ENCODE measurements at places on chromosomes 12 and 14.

DNA sequence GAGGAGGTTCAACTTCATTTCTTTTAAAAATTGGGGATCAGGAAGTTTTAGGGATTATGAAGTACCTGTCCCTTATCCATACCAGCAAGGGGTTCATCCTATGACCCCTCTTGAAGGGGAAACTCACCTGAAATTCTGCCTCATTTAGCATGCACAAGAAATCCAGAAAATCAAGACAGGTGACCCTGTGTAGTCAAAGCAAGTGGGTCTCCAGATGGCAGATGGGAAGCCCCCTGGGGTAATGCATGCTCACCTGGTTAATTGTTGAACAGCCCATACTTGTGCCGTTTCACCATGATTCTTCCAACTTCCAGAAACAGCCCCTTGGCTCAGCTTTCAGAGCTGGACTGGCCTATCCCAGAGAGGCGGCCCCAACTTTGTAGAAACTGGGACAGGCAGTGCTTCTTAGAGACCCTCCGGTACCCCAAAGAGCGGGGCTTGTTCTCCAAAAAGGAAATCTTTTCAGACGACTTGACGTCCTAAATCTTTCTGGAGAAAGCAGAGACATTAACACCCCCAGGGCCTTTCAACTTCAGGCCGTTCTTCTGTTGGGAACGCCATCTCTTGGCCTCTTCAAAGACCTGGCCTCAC is 66.3 kb upstream of the ESRRB start:
- peak; percentile 21 for DNase-seq

- DNase-seq = peak; percentile 82
These were observed 124.1 kb downstream of the SSPN start for GRCh38 chr12:26319511-26319910.

DNA sequence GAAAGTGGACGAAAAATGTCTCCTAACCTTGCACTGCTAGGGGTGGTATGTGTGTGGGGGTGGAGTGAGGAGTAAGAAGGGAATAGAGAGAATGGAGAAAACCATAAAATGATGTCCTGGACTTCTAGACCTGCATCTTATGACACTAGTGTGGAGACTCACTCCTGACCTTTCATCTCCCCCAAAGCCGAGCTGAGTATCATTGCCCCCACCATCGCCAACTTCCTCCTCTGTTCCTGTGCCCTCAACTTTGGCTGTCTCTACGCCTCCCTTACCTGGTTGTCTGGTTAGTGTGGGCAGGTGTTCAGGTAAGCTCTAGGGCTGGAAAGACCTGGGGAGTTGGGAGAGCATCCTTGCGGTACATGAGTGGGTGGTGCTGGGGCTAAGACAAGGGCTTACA is 4.5 kb upstream of the KLHL33 start:
- DNase-seq = no peak

DNA sequence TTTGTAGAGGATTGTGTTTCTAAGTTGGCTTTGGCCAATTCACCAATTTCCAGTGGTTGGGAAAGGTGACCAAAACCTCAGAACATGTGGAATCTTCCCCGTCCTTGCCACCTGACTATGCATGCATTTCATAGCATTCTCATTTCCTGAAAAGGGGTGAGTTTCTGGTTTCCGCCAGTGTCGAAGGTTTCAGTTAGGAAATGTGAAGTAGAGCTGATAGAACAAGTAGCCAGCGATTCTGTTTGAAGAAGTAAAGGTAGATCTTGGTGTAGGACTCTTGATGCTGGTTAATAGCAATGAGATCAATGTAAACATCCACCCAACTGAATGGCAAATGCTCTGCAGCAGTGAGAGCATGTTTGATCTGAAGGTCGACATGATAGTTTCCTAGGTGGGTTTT is 15.9 kb downstream of the SMOC1 start:
- DNase-seq = no peak

DNA sequence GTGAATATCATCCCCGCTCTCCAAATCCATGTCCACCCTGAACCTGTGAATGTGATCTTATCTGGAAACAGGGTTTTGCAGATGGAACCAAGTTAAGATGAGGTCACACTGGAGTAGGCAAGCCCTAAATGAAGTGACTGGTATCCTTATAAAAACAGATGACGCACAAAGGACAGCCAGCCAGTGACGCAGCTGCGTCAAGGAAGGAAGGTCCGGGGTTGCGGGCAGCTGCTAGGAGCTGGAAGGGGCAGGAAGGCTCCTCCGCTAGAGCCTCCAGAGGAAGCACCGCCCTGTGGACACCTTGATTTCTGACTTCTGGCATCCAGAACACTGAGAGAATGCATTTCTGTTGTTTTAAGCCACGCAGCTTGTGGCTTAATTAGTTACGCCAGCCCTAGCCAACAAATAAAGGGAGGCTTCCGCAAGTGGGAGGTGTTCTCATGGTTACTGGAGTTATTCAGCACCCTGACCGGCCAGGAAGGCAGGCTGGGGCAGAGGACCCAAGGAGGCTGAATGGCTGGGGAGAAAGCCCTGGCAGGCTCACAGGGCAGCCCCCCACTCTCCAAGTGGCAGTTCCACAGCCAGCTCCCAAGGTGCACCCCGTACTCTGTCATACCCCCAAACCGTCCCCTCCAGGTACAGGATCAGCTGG is 127.6 kb upstream of the NCOR2 start:
- no peak for DNase-seq

DNA sequence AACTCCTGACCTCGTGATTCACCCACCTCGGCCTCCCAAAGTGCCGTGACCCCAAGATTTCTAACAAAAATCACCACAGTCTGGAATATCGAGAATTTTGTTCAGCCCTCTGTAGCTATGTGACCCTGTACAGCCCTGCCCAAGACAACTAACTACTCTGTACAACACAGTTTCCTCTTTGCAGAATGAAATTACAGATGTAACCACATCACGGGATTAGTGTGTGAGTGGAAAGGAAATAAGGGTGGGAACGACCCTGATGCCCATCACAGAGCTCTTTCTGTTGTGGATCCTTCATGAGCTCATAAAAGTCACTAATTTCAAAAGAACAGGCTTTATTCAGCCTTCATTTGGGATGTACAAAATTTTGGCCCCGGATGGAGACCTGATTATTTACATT is 50.5 kb upstream of the KRR1 start:
- no peak for DNase-seq

DNA sequence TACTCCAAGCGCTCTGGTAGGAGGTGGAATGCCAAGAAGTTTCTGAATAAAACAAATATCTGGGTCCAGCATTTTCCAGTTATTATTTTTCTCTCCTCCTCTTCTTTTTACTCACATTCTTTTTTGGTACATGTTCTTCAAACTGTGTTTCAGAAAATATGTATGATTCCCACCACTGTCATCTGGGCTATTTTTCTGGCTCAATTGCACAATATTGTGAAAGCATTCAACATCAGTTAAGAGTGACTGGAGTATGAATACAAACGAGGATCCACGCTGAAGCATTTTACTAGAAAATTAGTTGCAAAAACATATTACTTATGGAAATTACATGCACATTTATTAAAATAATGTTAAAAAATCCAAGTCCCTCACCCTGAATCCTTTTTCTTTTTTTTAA is 61.5 kb downstream of the KCNMB4 start:
- no peak for DNase-seq

- no peak for DNase-seq
These were observed 403.8 kb downstream of the DAD1 start for GRCh38 chr14:22185191-22185590.

DNA sequence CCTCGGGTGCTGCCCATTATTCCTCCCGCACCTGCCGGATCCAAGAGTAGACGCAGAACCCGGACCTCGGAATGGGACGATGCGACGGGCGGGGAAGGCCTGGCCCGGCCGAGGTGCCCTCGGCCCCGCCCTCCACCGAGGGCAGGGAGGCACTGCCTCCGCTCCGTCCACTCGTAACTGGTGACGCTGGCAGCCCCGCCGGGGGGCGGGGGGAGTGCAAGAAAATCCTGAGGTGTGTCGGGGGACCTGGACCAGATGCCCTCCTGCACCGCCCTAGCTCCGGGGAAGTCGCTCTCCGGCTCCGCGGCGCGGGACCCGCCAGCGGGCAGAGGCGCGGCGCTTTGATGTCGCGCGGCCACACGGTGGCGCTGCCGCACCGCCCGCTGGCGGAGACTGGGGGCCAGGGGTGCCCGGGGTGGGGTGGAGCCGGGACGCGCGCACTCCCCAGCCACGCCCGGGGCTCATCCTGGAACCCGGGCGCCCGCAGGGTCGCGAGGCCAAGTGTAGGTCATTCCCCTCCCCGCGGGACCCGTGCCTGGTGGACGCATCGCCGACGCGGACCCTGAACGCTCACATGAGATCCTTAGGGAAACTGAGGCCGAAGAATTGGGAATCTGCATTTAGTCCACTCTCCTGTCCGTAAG is 202.8 kb downstream of the TTC8 start:
- DNase-seq = peak; percentile 47

DNA sequence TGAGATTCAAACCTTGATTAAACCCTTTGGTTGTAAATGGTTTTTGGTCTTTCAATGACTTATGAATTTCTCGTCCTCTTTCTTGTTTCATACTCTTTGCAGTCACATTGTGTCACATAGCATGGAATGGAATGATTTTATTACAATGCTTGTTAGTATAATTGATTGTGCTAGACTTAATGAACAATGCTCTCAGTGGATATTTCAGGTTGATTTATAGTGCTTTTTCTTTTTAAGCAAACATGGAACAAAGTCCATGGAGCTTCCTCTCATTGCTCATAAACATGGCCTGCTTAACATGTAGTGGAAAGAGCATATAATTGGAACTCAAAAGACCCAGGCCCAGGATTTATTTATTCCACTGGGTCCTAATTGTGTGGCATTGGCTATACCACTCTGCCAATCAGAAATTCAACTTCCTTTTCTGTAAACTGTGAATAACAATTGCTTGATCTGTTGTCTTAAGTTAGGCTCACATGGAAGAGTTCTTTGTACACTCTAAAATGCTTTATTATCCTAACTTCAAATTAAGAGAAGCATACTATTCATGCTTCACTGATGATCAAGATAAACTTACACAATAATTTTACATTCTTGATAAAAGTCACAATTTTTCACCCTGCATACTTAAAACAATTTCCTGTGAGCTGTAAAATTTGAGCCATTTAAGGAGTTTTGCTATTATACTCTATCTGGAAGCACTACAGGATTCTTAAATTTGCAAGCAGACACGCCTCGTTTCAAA is 370.5 kb upstream of the PDE3A start:
- DNase-seq = no peak

DNA sequence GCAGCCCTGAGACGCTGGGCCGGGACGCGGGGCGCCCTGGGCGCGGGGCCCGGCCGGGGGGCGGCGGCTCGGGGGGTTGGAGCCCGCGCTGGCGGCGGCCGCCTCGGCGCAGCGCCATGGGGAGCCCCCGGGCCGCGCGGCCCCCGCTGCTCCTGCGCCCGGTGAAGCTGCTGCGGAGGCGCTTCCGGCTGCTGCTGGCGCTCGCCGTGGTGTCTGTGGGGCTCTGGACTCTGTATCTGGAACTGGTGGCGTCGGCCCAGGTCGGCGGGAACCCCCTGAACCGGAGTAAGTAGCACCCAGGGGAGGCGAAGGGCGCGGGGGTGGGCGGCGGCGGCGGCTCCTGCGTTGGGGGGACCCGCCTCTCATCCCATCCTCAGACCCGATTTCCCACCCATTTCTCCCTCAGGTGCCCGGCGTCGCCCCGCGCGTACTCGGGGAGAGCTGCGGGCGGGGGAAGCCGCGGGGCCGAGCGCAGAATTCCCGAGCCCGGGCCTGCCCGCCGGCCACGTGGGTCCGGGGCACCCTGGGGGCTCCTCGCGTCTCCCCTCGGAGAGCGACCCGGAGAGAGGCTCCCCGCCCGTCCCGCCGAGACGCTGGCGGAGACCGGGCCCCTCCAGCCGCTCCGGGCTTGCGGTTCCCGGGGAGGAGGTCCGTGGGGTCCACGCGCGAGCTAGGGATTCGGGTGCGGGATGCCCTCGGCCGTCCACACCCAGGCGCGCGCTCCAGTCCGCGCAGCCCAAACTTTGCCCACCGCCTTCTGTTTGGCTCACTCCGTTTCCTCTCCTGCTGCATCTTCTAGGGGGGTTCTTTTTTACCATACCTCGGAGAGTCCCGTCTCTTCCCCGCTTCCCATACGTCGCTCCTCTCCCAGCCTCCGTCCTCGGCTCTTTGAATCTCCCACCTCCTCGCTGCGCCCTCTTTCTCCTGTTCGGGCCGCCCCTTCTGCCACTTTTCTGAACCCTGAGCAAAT is 807 bp downstream of the B4GALNT3 start:
- DNase-seq = no peak

DNA sequence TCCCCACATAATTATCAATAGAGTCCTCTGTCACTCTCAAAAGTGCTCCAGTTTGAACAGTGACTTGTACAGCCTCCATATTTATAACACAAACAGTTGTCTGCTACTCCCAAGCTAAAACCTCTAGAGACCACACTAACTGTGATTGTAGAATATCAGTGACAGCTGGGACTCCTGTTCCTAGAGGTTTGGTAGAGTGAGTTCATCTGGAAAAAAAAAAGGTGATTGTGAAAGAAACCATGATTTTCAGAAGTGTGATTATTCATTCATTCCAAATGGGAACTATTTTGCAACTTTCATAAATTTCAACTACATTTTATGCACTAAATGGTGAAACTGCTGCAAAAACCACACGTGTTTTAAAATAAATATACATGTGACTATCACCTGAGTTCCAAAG is 128.0 kb upstream of the PLXNC1 start:
- no peak for DNase-seq

DNA sequence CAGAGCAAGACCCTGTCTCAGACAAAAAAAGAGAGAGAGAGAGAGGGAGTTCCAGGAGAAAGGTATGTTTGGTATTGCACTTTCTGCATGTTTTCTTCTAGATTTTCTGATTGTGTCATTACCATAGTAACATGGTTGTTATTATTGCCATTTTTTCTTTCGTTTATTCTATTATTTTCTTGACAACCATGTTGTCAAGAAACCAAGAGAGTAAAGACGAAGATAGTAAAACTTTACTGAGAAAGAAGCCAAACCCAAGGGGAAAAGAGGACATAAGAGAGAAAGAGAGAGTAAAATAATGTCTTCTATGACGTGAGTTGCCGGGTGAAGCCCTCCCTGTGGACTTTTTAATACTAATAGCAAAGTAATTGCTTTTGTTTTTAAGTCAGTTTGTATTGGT is 1186.0 kb upstream of the SEL1L start:
- no peak for DNase-seq

- no peak for DNase-seq
These were observed 14.8 kb upstream of the AACS start for GRCh38 chr12:125050446-125050845.

DNA sequence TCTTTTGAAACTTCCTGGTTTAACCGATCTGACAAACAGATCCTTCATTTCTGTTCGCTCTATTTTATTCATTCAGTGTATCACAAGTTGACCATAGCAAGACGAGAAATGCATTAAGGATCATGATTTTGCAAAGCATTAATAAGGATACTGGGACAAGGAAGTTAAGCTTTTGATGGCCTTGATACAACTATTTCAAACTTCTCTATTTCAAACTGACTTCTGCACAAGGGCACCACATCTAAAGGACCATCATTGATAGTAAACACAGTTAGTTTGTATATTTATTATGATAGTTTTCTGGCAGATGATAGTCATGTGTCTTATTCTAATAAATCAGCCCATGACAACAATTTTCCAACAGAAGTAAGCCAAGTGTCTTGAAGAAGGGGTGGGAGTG is 25.8 kb upstream of the PLXNC1 start:
- no peak for DNase-seq

- no peak for DNase-seq
These were observed 182.0 kb downstream of the CAND1 start for GRCh38 chr12:67451206-67451605.
